ENCODE measurements at places on chromosomes 16 and 17.
A peak's percentile ranks its signal among the peaks of the same experiment; 100 is the strongest.

- no peak for DNase-seq
These were observed 486 bp downstream of the SYT17 start for GRCh38 chr16:19168371-19169081.

DNA sequence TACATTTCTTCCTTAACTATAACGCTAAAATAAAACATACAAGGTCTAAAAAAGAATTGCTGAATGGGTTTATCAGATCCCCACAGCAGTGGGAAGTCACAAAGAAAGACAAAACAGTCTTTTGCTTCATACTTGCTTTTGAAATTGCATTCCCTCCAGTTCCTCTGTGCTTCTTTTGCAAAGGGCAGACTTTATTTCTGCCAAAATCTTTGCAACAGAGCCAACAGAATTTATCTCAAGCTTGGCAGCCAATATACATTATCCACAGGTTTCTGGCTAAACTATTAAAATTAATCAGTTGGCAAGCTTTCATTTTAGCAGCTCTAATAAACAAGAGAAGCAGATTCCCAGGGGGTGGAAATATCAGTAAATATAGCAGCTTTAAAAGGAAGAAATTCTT lies 378.9 kb upstream of the CA10 start:
- no peak for DNase-seq

GRCh38 chr17:65455972-65456343 lies 105.5 kb downstream of the AXIN2 start:
- DNase-seq, result peak; percentile 9

GRCh38 chr16:55521792-55522191 lies 12.9 kb downstream of the LPCAT2 start:
- DNase-seq, result no peak

- no peak for DNase-seq
These were observed 3.1 kb downstream of the KCNJ2 start for GRCh38 chr17:70172449-70172848.

DNA sequence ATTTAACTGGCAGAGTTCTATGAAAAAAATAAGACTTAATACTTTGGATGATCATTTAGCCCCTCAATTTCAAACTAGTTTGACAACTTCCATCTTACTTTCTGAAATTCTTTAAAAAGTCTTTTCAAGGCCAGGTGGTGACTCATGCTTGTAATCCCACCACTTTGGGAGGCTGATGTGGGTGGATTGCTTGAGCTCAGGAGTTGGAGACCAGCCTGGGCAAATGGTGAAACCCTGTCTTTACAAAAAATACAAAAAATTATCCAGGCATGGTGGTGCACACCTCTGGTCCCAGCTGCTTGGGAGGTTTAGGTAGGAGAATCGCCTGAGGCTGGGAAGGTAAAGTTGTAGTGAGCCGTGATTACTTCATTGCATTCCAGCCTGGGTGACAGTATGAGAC lies 154.4 kb downstream of the TANC2 start:
- DNase-seq, result no peak

DNA sequence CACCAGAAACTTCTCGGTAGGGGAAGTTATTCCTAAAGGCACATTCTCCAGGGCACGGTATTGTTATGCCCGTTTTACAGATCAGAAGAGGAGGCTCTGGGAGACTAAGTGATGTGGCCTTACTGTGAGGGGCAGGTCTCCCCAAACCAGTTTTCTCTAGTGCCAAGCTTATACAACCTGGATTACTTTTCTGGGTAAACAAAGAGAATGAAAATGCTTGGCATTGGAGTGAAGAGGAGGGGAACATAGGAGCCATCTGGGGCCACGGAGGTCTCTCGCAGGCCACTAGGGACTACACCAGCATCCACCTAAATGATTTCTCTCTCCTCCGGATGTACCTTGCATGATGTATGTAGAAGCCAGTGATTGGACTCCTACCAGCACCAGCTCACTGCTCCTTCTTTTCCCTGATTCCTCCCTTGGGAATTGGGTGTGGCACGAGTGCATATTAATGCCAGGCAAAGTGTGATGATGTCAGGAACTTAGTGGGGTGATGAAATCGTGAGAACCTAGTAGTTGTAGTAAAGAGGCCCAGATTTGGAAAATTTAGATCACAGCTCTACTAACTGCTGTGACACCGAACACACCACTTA lies 674 bp downstream of the TOM1L1 start:
- no peak for DNase-seq

DNA sequence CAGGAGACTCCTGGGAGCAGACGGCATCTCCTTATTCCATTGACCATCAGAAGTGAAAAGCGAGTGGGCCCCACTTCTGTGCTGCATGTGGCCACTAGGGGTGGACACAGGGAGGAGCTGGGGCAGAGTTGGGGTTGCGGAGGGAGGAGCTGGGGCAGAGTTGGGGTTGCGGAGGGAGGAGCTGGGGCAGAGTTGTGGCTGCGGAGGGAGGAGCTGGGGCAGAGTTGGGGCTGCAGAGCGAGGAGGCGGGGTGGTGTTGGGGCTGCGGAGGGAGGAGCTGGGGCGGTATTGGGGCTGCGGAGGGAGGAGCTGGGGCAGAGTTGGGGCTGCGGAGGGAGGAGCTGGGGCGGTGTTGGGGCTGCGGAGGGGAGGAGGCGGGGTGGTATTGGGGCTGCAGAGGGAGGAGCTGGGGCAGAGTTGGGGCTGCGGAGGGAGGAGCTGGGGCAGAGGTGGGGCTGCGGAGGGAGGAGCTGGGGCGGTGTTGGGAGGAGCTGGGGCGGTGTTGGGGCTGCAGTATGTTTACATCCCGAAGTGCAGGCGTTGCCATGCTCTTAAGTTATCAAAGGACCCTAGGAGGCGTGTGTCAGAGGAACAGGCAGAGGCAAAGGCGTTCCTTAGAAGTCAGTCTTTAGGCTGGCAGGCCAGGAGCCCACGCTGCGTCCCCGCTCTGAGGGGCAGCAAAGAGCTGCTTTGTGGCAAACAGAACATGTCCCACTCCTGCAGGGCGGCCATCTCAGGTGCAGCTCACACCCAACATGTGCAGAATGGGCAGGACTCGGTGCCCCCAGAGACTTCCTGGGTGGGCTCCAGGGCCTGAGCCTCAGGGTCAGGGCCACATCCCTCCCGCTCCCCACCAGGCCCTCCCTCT lies 76.0 kb downstream of the ZNF778 start:
- no peak for DNase-seq

GRCh38 chr16:79993629-79994209 lies 393.2 kb upstream of the MAF start:
- DNase-seq, result no peak

GRCh38 chr17:50421308-50422051 lies 4.5 kb upstream of the ACSF2 start:
- DNase-seq, result no peak

DNA sequence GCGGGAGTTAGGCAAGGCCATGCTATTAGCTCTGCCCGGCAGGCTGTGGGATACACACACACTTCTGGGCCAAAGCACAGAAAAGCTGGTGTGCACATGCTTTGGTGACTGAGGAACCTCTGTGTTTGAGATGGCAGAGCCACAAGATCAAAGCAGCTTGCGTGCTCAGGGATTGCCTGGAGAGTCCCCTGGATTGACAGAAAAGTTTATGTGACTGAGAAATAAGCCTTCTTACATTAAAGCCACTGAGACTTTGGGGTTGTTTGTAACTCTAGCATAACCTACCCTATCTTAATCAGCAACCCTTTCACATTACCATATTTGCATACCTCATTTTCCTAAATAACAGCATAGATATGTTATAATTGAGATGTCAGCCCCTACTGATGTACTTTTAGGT lies 69.3 kb downstream of the MYO1D start:
- DNase-seq, result no peak

DNA sequence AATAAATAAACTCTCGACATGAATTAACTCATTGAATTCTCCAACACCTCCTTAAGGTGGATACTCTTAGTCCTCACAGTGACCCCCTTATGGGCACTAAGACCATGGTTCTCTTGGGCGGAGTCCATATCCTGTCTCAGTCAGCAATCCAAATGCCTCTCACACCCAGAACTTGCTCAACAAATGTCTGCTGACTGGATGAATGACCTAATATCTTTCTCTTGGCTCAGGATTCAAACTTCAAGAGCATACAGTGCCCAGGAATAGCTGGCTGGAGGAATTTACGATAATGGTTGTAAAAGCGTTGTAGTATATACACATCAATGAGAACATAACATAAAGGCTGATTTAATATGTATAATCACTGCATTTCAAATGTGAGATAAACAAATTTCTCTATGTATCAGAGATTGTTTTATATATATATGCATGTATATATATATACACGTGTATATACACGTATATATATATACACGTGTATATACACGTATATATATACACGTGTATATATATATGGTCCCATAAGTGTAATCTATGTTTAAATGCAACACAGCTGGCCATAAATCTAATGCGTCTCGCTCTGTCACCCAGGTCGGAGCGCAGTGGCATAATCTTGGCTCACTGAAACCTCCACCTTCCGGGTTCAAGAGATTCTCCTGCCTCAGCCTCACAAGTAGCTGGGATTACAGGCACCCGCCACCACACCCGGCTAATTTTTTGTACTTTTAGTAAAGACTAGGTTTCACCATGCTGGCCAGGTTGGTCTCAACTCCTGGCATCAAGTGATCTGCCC lies 6.5 kb upstream of the UBB start:
- no peak for DNase-seq

DNA sequence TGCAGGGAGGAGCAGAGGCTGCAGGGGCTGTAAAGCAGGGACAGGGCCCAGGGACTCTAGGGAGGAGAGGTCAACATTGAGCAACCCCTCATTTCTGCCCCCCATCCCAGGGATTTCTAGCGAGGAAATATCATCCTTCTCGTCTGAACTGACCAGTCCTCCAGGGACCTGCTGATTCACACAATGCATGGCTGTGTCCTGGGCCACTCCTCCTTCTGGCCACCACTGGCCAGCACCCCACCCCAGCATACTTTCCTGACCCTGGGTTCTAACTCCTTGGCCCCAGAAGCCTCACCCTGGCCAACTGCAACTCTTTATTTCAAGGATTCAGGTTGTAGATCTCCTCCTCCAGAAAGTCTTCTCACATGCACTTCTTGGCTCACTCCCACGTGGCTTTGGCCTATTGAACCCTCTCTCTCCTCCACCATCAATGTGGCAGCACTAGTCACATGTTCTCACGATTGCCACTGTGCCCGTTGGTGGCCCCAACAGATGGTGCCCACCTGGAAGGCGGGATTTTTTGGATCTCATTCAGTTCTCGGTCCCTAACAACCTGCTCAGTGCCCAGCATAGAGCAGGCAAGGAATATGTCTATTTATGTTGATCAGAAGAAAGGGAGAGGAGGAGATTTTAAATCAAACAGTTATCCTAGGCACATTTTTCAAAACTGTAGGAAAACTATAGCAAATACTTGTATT lies 41.5 kb downstream of the CUEDC1 start:
- no peak for DNase-seq

- DNase-seq, result no peak
These were observed 32.6 kb downstream of the RAI1 start for GRCh38 chr17:17713839-17714238.

- DNase-seq, result no peak
These were observed 4.4 kb downstream of the CFAP97D1 start for GRCh38 chr17:43784628-43785101.

DNA sequence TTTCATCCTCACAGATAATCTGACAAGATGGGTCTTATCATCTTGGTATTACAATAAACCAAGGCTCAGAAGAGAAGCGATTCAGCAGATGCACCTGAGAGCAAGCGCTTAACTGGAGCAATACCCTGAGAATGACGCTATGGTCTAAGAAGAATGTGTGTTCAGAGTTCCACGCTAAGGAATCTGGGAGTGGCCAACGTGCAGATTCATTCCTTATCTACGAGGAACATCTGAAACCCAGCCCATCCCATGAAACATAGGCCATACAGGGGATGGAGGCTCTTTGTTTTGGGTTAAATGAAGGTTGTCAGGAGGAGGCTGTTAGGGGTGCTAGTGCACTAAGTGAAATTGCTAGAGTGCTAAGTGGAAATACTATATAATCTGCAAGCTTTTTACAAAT lies 28.5 kb upstream of the KDM8 start:
- DNase-seq, result no peak

DNA sequence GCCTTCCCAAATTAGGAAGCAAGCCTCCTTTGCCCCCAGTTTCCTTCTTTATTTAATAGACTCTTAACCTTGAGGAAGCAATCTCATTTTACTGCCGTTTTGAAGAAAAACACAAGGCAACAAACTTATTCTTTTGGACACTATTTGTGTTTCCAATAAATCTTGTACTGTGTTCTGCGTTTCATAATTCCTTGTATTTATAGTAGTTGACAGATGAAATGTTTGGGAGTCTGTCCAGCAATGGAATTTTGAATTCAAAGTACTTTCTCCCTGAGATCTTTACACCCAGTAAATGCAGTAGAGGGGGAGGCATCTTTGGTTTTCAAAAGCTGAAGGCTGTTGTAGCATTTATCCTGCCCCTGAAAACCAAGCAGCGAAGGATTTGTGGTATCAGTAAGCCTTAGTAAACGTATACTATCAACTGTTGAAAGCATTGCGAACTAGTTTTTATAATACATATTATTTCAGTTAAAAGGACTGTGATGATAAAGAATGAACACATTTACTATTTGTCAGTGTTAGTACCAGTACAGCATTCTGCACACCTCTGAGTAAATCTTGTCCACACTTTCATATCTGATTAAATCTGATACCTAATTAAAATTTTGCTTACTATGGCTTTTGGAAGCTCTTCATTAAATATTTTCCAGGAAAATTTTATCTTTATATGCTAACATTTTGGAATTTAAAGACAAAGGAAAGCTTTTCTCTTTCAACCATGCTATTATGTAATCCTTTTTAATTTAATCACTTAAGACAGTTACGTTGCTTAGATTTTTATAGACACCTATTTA lies 83.1 kb downstream of the TNRC6C start:
- DNase-seq, result no peak

GRCh38 chr16:47938272-47938671 lies 217.5 kb downstream of the ABCC12 start:
- no peak for DNase-seq

GRCh38 chr17:77869665-77870132 lies 88.8 kb upstream of the TNRC6C start:
- DNase-seq, result no peak

GRCh38 chr17:50044483-50044882 lies 11.4 kb upstream of the ITGA3 start:
- DNase-seq, result no peak

DNA sequence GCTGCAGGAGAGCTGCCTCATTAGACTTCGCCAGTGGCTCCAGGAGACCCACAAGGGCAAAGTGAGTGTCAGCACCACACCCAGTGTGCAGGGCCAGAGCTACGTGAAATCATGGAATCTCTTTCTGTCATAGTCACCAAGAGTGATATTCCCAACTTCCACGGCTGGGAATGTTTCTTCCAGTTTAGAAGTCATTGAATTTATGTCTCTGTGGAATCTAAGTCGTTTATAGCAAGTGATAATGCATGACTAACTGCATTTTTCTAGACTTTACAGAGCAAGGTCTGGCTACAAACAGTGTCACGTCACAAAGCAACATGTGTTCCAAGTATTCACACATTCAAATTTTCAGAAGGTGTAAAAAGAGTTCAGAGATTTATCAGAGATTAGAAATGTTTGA lies 55.5 kb downstream of the SEC14L1 start:
- no peak for DNase-seq

Data from NCI-H524 treated with DMSO at 0.1 percent for 48 hours (cell line).